ENCODE measurements at places on chromosomes 4 and X. TPM values are rescaled to one million over a fixed set of nuclear protein-coding genes. Genes with fewer than 3 reads are reported as not detected.

The MAGEB2 gene
- not detected for total RNA-seq

The MAGEC2 gene
- total RNA-seq = not detected

The HSFX3 gene
- total RNA-seq = not detected

The VCX2 gene
- total RNA-seq = not detected

The BGN gene
- not detected for total RNA-seq

The MAGEC1 gene
- 0.04 TPM for total RNA-seq

The GLUD2 gene
- 2.6 TPM for total RNA-seq

The NSG1 gene
- 0.96 TPM for total RNA-seq

The GUCY1B1 gene
- total RNA-seq = 0.27 TPM

The MAGED4B gene
- total RNA-seq = 5.8 TPM

The FMR1NB gene
- not detected for total RNA-seq

The PAQR3 gene
- total RNA-seq = 9.1 TPM

The CAPN6 gene
- not detected for total RNA-seq

The LGI2 gene
- 0.15 TPM for total RNA-seq

The FOXR2 gene
- not detected for total RNA-seq

The DACH2 gene
- not detected for total RNA-seq

The TEX13D gene
- not detected for total RNA-seq

The UCP1 gene
- 0.08 TPM for total RNA-seq

The GAGE12J gene
- not detected for total RNA-seq

The ADAD1 gene
- total RNA-seq = not detected

The PAGE4 gene
- not detected for total RNA-seq

The CTAG1B gene
- not detected for total RNA-seq

The ARHGEF38 gene
- total RNA-seq = not detected

The CYTL1 gene
- total RNA-seq = not detected

The GAGE12E gene
- not detected for total RNA-seq

The FHDC1 gene
- total RNA-seq = 0.33 TPM

The BBS7 gene
- 12.6 TPM for total RNA-seq

The WFS1 gene
- total RNA-seq = 14.0 TPM

The AWAT2 gene
- not detected for total RNA-seq

The HAUS7 gene
- 60.6 TPM for total RNA-seq

The TBC1D14 gene
- total RNA-seq = 31.2 TPM

The NHS gene
- total RNA-seq = 5.4 TPM

The KCNIP4 gene
- not detected for total RNA-seq

The CHST7 gene
- 10.5 TPM for total RNA-seq

The TLR1 gene
- 0.83 TPM for total RNA-seq

The AKAP17A gene
- 41.9 TPM for total RNA-seq

The ARHGAP36 gene
- not detected for total RNA-seq

The S100P gene
- total RNA-seq = 70.6 TPM

The DOK7 gene
- total RNA-seq = 0.16 TPM

The DGKK gene
- total RNA-seq = not detected

The USP51 gene
- total RNA-seq = 0.65 TPM

The CCSER1 gene
- not detected for total RNA-seq

The GLRA3 gene
- not detected for total RNA-seq

Measured in A549 treated with CpdA at 1 μM for 4 hours (cell line).